ENCODE measurements at places on chromosomes 12 and 14. TPM values are rescaled to one million over a fixed set of nuclear protein-coding genes. Genes with fewer than 3 reads are reported as not detected.

The CIROP gene
- not detected for total RNA-seq

The MYF6 gene
- not detected for total RNA-seq

The TMBIM6 gene
- total RNA-seq: 346 TPM

The RNF212B gene
- not detected for total RNA-seq

The TSPAN19 gene
- not detected for total RNA-seq

The IL26 gene
- not detected for total RNA-seq

The ERP27 gene
- 0.73 TPM for total RNA-seq

The SERPINA3 gene
- total RNA-seq: not detected

The VRTN gene
- total RNA-seq: not detected

The GPR84 gene
- not detected for total RNA-seq

The AICDA gene
- total RNA-seq: not detected

The RIMBP2 gene
- total RNA-seq: not detected

The TSPAN11 gene
- total RNA-seq: 3.6 TPM

The PKP2 gene
- 1.3 TPM for total RNA-seq

The PIANP gene
- not detected for total RNA-seq

The ADAM20 gene
- total RNA-seq: not detected

The KRT80 gene
- 1.1 TPM for total RNA-seq

The BEGAIN gene
- total RNA-seq: 0.20 TPM

The SSPN gene
- 0.94 TPM for total RNA-seq

The SMCO2 gene
- not detected for total RNA-seq

The PARPBP gene
- total RNA-seq: 17.1 TPM

The KRT73 gene
- total RNA-seq: not detected

The NGB gene
- total RNA-seq: not detected

The RPGRIP1 gene
- total RNA-seq: 0.05 TPM

The RD3L gene
- not detected for total RNA-seq

The SYNDIG1L gene
- not detected for total RNA-seq

The GDF3 gene
- total RNA-seq: 0.74 TPM

The OR11H7 gene
- not detected for total RNA-seq

The ABCD4 gene
- 26.2 TPM for total RNA-seq

The LRRC10 gene
- total RNA-seq: not detected

The PPM1H gene
- total RNA-seq: 1.5 TPM

The KRT79 gene
- not detected for total RNA-seq

The SERPINA9 gene
- total RNA-seq: not detected

The KMT2D gene
- total RNA-seq: 15.9 TPM

The PCK2 gene
- 24.3 TPM for total RNA-seq

The RNU4-1 gene
- total RNA-seq: under 0.01 TPM

The TMCC3 gene
- 16.0 TPM for total RNA-seq

The ADCY6 gene
- 16.9 TPM for total RNA-seq

The BIN2 gene
- not detected for total RNA-seq

The PLEKHG3 gene
- 1.5 TPM for total RNA-seq

The SPX gene
- not detected for total RNA-seq

The PRB2 gene
- not detected for total RNA-seq

The TMPRSS12 gene
- not detected for total RNA-seq

The SLC6A12 gene
- not detected for total RNA-seq

The CLEC4D gene
- not detected for total RNA-seq

The SSTR1 gene
- 0.05 TPM for total RNA-seq

The NFATC4 gene
- 9.0 TPM for total RNA-seq

The PTPN21 gene
- 4.9 TPM for total RNA-seq

The THTPA gene
- total RNA-seq: 8.3 TPM

The MYBPC1 gene
- not detected for total RNA-seq

The CIPC gene
- 11.2 TPM for total RNA-seq

Measured in mammary microvascular endothelial cell (primary cell).